ENCODE measurements at places on chromosomes 6 and 20.

- no peak for DNase-seq
Measured at GRCh38 chr6:36243562-36244212, 26.2 kb upstream of the PNPLA1 start.

GRCh38 chr6:47403801-47404200 lies 73.8 kb upstream of the CD2AP start:
- DNase-seq = no peak

GRCh38 chr6:71420693-71421328 lies 132.2 kb downstream of the OGFRL1 start:
- no peak for DNase-seq

DNA sequence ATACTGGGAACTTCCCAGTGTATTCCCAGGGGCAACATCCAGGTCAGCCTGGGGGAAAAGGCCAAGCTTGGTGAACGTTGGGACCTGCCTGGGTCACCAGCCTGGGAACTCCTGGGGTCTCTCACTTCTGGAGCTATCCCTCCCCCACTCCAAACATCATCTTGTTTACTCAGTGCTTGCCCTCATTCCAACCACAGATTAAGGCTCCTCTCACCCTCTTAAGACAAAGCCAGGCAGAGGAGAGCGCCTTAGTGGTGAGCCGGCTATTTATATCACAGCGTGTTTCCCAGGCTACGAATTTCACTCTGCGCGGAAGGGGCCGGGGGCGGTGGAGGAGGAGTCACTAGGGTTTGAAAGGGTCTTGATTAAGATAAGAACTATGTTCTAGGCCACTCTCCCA lies 12.1 kb downstream of the PRPH2 start:
- DNase-seq = no peak

- DNase-seq = no peak
Measured at GRCh38 chr6:91013511-91013910, 426.6 kb upstream of the MAP3K7 start.

GRCh38 chr6:166679566-166679965 lies 52.5 kb upstream of the RPS6KA2 start:
- no peak for DNase-seq

DNA sequence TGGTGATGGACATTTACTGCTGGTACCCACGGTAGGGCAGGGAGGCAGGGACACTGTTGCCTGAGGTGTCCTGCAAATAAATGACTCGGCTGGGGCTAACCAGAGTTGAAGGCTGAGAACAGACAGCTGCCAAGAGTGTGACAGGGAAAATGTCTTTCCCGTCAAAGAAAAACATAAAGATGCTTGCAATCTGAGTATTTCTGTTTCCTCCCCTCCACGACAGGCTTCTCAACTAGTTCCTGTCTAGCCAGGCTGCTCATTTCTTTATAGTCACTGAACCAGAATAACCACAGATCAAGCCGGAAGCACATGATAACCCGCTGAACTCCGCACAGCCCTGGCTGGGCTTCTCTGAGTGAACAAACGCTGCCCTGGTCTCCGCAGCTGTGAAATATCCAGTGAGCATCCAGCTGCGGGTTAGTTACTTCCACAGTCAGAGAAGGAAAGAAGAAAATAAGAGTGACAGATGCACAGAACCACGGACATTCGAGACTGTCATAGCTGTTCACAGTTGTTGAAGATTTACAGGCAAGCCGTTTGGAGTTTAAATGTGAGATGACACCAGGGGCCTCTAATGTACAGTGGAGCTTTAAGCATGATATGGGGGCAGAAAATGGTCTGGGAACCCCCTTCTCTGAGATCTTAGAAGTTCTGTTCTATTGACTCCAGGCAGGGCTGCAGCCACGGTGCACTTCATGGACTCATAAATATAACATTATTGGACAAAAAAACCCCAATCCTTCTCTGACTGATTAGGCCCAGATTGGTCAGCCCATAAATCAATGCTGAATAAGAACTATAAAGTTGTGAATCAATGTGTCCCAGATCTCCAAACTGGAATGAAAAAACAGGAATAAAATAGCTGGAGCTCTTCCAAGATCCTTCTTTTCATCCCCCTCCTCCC lies 299.9 kb upstream of the SUPT3H start:
- DNase-seq = no peak

GRCh38 chr6:90368601-90369000 lies 72.0 kb upstream of the BACH2 start:
- DNase-seq = no peak

DNA sequence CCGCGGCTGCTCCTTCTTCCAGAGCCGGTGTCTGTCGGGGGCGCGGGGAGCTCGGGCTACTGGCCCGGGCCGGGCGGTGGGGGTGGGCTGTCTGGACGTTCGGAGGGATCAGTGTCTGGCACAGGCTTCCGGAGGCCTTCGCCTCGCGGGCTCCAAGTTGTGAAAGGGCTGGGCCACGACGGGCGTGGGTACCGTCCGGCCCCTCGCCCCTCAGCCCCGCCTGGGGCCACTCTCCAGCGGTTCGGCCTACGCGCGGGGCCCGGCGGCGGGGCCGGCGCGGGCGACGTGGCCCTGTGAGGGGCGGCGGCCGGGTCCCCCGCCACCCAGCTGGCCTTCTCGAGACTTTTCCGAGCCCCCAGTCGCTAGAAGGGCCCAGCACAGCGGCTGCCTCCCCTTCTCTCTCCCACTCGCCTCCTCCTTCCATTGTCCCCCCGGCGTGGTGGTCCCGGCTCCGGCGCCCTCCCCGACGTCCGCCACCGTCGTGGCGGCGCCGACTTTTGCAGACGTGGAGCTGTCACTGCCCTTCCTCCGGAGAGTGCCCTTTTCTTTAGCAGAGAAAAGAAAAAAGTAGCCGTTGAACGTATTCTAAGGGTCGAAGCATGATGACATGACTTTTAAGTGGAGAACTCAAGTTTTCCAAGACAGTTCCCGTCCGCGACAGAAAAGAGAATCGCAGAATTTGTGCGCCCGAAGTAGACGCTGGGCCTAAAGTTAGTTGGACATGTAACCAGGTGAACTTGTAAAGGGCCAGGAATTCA lies 571 bp downstream of the ITCH start:
- DNase-seq = no peak

DNA sequence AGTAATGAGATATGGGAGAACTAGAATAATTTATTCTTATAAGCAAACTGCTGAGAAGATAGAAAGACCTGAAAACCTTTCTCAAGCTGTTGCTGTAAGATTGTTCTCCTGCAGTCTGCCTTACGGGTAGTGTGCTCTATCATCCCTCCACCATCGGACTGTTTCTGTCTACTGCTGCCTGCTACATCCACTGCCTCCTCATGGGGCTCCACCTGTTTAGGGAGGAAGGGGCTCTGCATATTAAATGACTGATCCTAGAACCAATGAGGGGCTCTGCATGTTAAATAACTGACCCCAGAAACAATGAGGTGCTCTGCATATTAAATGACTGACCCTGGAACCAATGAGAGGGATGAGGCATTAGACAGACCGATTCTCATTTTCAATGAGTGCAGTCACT lies 654.6 kb downstream of the KIF16B start:
- DNase-seq = no peak

DNA sequence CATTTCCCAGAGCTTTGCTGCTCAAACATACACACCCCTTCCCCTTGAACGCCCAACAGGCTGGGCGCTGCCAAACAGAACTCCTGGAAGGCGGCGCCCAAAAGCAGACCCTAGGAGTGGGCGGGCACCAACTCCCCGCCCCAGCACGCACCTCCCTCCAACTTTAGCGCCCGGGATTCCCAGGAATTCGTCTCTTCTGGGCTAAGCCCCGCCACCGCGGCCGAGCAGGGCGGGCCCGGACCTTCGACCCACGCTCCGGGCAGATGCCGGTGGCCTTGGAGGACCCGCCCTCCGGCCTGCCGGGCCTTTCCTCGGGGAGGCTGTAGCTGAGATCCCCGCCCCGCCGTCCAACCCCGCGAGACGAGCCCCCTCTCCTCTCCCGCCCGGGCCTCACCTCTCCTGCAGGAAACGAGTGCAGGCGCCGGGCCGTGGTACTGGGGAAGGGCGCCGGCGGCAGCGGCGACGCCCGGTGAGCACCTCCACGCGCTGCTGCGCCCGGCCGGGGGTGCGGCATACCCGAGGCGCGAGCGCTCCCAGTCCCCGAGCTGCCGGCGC lies 659 bp downstream of the MCUR1 start:
- no peak for DNase-seq

DNA sequence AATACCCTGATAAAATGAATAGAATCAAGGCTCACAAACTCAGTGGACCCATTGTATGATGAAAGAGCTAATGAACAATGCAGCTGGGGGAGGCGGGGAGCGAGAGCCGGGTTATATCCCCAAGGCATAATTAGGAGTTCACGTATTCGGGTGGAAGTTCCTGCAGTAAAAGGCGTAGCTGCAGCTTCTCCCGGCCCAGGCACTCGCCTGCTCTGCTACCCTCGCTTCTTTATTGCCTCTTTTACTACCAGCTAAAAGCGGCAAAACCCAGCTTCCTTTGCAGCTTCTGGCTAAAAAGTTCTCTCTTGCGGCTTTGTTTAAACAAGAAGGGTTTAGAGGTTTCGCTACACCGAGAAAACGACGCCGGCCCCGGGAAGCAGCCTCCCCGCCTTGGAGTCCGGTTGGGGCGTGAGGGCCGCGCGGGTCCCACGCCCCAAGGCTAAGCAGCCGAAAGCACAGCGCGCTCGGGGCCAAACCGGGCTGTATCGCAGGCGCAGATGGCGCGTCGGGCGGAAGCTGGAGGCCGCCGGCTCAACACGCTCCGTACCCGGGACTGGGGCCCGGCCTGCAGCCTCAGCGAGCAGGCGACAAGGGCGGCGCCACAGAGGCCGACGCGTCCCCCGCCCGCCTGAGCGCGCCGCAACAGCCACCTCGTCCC lies 1.6 kb downstream of the ZBTB2 start:
- no peak for DNase-seq

- DNase-seq = no peak
Measured at GRCh38 chr6:159829526-159829925, 29.4 kb downstream of the PNLDC1 start.

- no peak for DNase-seq
Measured at GRCh38 chr6:43221046-43221972, 8.0 kb downstream of the DNPH1 start.

DNA sequence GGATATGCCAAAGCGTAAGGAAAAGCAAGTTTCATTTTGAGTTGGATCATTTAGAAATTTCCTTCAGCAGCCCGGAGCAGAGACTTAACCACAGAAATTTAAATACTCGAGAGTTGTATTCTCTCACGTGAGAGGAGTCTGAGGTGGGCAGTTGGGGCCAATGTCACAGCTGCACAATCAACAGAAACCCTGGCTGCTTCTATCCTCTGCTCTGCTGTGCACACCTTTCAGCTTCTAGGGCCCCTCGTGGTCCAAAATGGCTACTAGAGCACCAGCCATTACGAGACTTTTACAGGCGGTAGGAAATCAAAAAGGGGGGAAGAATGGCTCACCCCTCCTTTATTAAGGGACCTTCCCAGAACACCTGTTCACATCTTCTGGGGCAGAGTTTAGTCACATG lies 153.9 kb downstream of the TAF4 start:
- no peak for DNase-seq

GRCh38 chr6:163776196-163776905 lies 361.8 kb downstream of the QKI start:
- no peak for DNase-seq

DNA sequence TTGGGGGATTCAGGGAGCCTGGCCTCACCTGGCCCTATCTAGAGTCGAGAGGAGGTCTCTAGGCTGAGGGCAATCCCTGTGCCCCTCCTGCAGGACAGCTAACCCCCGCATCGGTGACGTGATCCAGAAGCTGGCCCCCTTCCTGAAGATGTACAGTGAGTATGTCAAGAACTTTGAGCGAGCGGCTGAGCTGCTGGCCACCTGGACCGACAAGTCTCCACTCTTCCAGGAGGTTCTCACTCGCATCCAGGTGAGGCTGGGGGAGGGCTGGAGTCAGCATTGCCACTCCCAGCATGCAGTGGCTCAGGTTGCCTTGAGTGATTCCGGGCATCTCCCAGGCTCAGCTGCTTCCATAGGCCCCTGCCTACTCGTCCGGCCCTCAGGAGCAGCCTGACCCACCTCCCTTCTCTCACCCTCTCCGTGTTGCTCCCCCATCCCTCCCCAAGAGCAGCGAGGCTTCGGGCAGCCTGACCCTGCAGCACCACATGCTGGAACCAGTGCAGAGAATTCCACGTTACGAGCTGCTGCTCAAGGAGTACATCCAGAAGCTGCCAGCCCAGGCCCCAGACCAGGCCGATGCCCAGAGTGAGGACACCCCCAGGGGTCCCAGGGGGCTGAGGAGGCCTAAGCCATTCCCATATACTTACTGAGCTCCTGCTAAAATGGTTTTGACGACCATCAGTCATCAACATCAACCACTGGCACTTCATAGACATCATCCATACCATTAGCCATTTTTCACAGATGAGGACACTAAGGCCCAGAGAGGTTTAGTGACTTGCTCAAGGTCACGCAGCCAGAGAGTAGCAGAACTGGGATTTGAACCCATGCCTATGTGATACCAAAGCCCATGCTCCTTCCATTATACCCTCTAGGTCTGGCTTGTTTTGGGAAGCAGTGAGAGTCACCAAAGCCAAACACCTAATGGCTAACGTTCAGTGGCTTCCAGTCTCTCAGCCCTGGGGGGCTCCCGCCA lies 8.3 kb downstream of the FGD2 start:
- no peak for DNase-seq

GRCh38 chr6:44826025-44826676 lies 438.6 kb downstream of the CDC5L start:
- DNase-seq = no peak

DNA sequence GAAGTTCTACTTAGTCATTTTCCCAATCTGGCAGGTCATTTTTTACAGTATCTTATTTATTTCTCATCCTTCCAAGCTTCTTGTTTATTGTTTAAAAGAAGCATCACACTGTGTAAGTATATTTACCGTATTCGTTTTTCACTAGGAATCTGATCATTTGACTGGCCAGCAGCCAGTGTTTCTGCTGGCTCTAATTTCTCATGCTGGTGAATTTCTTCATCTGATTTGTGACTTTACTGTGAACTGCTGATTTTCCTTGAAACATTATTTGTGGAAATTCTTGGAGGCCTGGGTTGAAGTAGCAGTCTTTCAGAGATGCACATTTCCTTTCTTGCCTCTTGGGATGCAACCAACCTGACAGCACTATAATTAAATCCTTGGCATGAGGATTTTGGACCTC lies 65.9 kb downstream of the PREP start:
- no peak for DNase-seq

- no peak for DNase-seq
Measured at GRCh38 chr6:148177589-148178233, 164.9 kb upstream of the SASH1 start.

DNA sequence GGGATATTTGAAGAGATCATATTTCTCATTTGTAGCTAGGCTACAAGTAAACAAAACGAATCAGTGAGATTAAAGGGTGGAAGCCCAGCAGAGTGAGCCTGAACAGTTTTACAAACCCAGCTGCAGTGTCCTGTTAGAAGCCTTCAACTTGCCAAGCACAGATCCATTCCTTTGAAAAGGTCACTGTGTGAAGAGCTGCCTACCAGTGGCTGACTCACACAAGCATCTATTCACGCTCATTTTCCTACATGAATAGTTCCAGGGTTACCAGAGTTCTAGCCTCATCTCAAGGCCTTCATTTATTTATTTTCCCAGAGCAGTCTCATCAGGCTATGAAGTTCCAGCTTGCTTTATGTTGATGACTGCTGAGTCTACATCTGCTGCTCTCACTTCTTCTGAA lies 25.7 kb upstream of the MLIP start:
- DNase-seq = no peak

- no peak for DNase-seq
Measured at GRCh38 chr20:43824309-43825050, 90.2 kb upstream of the TOX2 start.

- no peak for DNase-seq
Measured at GRCh38 chr6:73943411-73943810, 247.4 kb downstream of the CD109 start.
